ENCODE measurements at places on chromosomes 5 and 9.
A peak's percentile ranks its signal among the peaks of the same experiment; 100 is the strongest.

GRCh38 chr5:19795218-19795617, 192.8 kb downstream of the CDH18 start:
- no peak for DNase-seq

GRCh38 chr9:138100711-138101350, 223.2 kb downstream of the CACNA1B start:
- DNase-seq: no peak

DNA sequence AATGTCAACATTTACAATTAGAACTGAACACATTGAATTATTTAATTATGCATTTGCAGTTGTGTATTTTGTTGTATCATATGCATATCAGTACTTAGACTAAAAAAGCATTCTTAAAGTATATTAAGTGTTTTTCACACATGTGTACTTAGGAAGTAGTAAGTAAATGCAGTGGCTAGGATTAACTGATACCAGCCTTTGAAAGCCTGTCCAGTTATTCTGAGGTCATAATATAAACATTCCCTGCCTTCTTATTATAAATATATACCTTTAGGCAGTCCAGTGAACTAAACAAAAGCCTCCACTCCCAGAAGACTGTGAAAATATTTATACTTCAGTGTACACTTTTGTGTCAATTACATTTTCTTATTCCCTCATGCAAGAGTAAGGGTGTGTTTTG, 83.8 kb downstream of the TLE4 start:
- no peak for DNase-seq

- DNase-seq: no peak
These were observed 221.6 kb downstream of the NFIB start for GRCh38 chr9:14092344-14092743.

- DNase-seq: no peak
These were observed 16.9 kb downstream of the PDGFRB start for GRCh38 chr5:150138551-150139265.

DNA sequence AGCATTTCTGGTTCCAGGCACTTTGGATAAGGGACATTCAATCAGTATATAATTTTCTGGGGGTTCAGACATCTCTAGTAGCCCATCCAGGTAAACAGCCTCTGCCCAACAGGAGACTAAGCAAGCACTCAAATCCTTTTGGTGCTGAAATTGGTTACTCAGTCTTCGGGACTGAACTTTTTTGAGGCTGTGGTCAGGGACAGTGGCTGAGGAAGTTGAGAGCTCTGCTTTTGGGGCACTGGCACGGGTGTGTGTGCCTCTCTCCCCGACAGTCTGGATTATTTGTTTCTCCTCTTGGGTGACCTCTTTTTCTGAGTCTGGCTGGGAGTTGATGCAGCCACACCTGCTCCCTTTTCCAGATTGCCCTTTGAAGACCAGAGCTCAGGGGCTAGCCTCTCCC, 47.6 kb downstream of the ACER2 start:
- DNase-seq: no peak

GRCh38 chr9:128372784-128373183, 1.6 kb downstream of the URM1 start:
- no peak for DNase-seq

DNA sequence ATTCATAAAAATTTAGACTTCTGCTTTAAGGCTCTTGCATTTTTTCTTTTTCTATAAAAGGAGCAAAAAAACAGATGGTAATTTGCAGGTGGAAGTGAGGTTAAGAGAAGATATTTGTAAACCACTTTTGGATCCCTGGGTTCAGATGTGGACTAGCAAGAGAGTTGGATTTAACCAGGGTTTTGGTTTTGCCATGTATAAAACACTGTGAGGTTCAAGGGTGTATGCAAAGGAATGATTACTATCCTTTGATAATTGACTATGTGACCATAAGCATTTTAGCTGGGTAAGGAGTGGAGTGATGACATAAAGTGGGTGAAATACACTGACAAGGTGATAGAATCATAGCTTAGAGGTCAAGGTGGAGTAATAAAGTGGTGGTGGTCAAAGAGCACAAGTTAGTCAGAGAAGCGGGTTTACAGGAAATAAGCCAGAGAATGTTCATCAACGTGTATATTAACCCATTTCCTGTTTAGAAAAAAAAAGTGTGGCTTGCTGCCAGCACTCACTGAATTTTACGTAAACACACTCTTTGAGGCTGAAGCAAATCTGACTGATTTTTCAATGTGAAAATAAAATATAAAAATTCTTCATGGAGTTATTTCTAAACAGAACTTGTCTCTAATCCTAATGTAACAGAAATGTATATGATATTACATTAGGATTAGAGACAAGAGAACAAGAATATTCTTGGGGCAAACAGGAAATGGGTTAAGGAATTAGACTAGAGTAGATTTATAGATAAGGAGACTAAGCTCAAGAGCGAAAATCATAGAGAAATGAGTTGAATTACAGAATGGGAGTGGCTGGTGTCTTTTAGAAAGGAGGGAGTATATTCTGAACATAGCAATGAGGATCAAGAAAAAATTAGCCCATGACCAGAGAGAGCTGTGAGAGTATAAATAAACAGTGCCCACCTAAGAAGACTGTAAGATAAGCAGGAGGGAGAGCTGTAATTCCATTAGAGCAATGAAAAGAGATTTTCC, 74.5 kb downstream of the CDKN2A start:
- DNase-seq: peak; percentile 12

- DNase-seq: no peak
These were observed 1144.0 kb upstream of the NUDT12 start for GRCh38 chr5:104706600-104706999.

DNA sequence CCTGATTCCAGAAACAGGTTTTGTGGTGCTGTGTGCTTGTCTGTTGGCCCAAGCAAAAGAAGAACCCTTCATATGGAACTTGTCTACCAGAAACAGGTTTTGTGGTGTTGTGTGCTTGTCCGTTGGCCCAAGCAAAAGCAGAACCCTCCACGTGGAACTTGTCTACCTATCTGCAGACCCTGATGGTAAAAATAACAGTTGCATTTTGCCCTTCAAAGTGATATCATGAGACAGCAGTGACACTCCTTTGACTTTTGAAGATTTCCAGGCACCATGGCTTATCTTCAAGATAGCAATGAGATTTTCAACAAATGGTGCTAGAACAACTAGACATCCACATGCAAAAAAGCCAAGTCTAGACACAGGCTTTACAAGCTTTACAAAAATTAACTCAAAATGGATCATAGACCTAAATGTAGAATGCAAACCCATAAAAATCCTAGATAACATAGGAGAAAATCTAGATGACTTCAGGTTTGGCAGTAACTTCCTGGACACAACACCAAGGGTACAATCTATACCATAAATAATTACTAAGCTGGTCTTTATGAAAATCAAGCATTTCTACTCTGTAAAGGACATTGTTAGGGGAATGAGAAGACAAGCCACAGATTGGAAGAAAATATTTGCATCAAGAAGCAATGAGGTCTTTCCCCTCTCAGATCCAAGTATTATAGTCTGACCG, 16.8 kb downstream of the MACROH2A1 start:
- no peak for DNase-seq

DNA sequence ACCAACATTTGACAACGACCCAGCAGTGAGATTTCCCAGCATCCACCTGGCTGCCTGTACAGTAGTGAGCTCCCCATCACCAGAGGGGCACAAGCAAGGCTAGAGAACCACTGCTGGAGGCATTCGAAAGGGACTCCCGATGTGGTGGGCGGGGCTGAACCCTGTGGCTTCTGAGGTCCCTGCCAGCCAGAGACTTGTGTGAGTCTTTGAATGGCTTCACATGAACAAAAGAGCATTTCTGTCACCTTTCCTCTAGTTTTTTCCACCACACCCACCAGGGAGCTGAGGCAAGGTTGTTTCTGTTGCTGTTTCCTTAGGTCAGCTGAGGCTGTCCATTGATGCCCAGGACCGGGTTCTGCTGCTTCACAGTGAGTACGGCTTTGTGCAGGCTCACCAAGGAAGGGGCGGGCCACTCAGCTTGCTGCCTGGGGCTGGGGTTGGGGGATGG, 15.7 kb downstream of the RGS3 start:
- no peak for DNase-seq

GRCh38 chr5:40224421-40224820, 455.3 kb upstream of the PTGER4 start:
- no peak for DNase-seq

DNA sequence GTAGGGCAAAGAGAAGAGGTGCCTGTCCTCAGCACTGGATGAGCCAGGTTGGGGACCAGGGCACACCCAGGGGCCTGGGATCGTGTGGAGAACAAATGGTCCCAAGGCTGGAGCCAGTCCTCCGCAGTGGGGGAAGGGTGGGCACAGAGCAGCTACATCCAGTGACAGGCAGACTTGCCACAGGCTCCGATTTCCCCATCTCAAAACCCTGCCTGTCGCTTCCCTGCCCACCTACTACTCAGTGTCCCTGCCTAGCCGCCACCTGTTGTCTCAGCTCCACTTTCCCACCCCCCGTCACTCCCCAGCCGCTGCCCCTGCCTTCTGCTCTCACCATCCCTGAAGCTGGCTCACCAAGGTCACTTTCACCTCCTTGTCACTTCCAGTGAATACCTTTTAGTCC, 13.9 kb upstream of the ENHO start:
- no peak for DNase-seq

GRCh38 chr5:66864240-66864884, 268.2 kb downstream of the MAST4 start:
- peak; percentile 5 for DNase-seq

DNA sequence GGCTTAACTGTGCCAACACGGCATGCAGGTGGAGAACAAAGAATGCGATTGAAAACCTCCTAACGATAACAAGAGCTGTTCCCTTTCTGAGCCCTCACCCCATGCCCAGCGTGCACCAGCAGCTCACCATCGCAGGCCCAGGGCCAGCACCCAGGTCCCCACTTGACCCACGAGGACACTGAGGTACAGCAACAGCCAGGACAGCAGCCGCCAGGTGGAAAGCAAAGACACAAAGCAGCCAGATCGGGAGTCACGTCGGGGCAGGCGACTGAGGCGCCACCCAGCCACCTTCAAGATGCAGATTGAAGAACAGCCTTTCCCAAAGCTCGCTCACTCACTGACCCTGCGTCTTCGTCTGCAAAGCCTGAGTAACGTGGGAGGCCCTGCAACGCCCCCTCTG, 6.9 kb upstream of the SEC16A start:
- DNase-seq: no peak

DNA sequence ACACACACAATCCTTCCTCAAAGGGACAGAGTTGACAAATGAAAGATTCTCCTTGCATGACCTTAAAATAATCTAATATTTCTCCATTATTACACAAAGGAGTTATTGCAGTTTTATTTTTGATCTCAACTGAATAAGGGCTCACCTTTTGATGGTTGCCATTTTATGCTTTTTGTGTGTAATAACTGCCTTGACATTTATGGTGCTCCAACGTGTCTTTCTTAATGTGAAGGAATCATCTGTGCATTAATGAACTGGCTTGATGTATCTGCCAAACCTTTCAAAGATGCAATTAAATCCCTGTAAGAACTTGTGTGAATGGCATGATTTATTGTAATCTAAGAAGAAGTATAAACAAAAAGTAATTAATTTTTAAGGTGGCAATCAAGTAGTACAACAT, 1519.8 kb upstream of the CDH9 start:
- no peak for DNase-seq

GRCh38 chr5:143850050-143850683, 38.2 kb downstream of the HMHB1 start:
- no peak for DNase-seq

GRCh38 chr5:117691081-117691870, 1116.7 kb upstream of the SEMA6A start:
- no peak for DNase-seq

GRCh38 chr5:163594951-163595350, 89.5 kb downstream of the MAT2B start:
- DNase-seq: no peak

DNA sequence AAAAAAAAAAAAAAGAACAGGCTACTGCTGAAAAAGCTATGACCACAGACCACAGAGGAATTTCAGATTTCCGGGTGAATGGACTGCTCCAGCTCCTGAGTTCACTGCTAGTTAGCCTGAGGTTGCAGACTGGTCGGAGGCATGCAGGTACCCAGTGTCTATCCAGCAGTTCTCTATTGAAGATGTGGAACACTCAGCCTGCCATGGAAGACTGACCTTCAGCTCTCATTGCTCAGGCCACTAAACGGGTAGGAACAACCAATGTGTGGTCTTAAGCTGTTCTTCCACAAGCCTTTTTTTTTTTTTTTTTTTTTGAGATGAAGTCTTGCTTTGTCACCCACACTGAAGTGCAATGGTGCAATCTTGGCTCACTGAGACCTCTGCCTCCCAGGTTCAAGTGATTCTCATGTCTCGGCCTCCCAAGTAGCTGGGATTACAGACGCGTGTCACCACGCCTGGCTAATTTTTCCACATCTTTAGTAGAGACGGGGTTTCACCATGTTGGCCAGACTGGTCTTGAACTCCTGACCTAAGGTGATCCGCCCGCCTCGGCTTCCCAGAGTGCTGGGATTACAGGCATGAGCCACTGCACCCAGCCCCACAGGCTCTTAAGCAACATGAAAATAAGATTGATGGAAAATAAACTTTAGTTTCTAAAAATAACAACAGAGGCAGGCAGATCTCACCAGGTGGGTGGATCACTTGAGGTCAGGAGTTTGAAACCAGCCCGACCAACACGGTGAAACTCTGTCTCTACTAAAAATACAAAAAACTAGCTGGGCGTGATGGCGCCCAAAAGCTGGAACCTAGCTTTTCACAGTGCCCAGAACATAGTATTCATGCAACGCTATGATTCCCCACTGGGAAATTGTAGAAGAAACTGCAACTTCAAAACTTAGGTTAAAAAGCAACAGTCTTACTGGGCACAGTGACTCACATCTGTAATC, 20.0 kb upstream of the NPM1 start:
- DNase-seq: no peak

DNA sequence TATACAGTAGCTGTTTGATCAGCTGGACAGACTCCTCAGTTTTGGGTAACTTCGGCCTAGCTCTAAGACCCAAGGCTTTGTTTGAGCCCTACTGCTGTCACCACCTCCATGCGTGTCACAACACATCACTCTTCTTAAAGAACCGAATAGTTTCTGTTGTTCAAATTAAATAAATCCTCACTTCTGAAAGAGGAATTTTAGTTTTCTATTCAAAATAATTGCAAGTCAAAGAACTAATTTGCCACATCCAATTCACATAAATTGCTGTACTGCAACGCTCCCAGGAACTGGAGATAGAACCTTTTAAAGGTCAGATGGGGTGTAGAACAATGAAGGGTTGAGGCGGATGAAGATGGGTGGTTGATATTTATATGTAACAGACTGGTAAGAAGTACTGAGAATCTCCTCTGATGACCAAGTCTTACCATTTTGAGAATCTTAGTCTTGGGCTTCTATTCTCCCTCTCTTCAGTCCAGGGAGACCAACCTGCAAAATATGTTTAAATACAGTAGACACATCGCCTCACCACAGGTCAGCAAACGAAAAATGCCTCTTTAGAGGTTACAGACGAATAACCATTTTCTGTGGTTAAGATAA, 1.6 kb downstream of the NREP start:
- no peak for DNase-seq

GRCh38 chr9:8863886-8864544, 1064.4 kb upstream of the DMAC1 start:
- no peak for DNase-seq

- DNase-seq: peak; percentile 90
These were observed 96.5 kb upstream of the ERCC6L2 start for GRCh38 chr9:95778957-95779356.

- no peak for DNase-seq
These were observed 782 bp upstream of the SKP1 start for GRCh38 chr5:134177369-134178095.

GRCh38 chr5:152813526-152813925, 408.4 kb upstream of the NMUR2 start:
- DNase-seq: no peak

- no peak for DNase-seq
These were observed 25.0 kb upstream of the ITGA2 start for GRCh38 chr5:52964138-52964537.
